ENCODE measurements at places on chromosomes 5 and 9.

DNA sequence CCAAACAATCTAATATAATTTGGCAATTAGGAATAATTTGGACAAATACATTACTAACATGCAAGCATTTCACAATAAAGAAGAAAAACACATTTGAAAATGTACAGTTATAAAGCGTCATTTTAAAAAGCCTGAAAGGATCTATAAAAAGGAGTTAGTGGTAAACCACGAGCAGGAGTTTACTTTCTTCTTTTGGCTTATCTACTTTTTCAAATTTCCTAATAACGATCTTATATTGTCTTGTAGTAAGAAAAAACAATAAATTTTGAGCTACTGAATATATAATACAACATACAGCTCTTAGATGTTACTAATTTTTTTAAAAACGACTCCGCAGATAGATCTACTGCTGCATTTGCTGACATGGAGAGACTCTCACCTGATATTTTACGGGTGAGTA lies 79.9 kb downstream of the SMIM23 start:
- no peaks in the 10 kb centered on the region for H3K27me3 ChIP-seq
- peaks cover 6% of the 10 kb centered on the region for H3K4me1 ChIP-seq
- no peak overlapping the region for H3K4me3 ChIP-seq
- H3K27ac ChIP-seq, result no peak overlapping the region
- no peak for DNase-seq

DNA sequence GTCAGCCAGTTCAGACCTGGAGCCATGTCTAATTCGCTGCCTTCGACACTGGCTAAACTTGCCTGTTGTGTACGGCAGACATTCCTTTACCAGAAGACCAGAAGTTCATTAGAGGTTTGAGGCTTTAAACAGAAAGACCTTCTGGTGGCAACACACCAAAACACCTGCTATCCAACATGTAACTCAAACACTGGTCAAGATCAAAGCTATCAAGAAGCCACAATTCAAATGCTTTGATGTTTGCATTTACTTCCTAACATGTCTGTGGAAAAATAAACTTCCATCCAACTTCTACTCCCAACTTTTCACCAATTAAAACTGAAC lies 91.0 kb upstream of the RETREG1 start:
- no peaks in the 10 kb centered on the region for H3K36me3 ChIP-seq
- no peaks in the 10 kb centered on the region for H3K27me3 ChIP-seq
- no peak for DNase-seq
- H3K4me1 ChIP-seq, result no peaks in the 10 kb centered on the region
- H3K4me3 ChIP-seq, result no peak overlapping the region

DNA sequence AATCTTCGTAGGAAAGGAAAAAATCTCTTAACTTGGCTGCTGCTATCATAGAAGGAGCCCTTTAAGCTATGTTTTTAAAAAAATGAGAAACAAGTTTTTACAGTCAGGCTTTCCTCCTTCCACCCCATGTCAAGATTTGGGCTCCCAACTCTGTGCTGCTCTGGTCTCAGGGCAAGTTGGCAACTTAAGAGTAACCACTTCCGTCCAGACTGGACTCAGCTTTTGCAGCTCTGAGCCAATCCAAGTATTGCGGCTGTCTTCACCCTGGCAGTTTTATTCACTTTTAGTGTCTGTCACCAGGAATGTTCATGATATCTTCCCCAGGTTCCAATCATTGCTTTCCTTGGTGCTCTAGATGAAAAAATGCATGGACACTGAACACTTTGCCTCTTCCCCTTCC lies 115.9 kb upstream of the GAS1 start:
- H3K27me3 ChIP-seq, result peaks cover 19% of the 10 kb centered on the region
- no peak overlapping the region for H3K4me3 ChIP-seq
- no peak overlapping the region for H3K27ac ChIP-seq
- no peak for DNase-seq
- no peaks in the 10 kb centered on the region for H3K36me3 ChIP-seq
- H3K4me1 ChIP-seq, result no peaks in the 10 kb centered on the region

GRCh38 chr5:109703829-109704228 lies 14.1 kb downstream of the MAN2A1 start:
- peaks cover 78% of the 10 kb centered on the region for H3K4me1 ChIP-seq
- no peak overlapping the region for H3K27ac ChIP-seq
- H3K4me3 ChIP-seq, result no peak overlapping the region
- H3K36me3 ChIP-seq, result peaks cover 37% of the 10 kb centered on the region
- DNase-seq, result no peak

DNA sequence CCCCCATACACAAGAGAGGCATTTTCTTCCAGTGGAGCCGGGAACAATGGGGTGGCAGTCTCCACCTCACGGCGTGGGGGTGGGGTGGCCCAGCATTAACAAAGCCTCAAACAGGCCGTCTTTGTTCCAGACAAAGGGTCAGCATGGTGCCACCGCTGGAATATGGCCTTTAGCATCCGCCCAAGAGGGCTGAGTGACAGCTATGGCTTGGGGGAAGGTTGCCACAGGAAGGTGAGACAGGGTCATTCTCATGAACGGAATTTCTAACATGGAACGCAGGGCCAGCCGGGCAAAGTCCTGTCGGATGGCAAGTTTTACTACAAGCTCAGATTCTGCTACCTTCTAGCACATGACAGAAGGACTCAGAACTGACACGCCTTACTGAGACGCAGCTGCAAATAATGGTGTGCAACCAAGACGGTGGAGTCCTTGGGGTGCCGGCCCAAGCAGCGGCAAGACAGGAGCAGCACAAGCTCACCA lies 64.0 kb downstream of the OTULIN start:
- H3K27ac ChIP-seq, result no peak overlapping the region
- H3K27me3 ChIP-seq, result no peaks in the 10 kb centered on the region
- peaks cover 5% of the 10 kb centered on the region for H3K4me1 ChIP-seq
- H3K36me3 ChIP-seq, result peaks cover 27% of the 10 kb centered on the region
- H3K4me3 ChIP-seq, result no peak overlapping the region

DNA sequence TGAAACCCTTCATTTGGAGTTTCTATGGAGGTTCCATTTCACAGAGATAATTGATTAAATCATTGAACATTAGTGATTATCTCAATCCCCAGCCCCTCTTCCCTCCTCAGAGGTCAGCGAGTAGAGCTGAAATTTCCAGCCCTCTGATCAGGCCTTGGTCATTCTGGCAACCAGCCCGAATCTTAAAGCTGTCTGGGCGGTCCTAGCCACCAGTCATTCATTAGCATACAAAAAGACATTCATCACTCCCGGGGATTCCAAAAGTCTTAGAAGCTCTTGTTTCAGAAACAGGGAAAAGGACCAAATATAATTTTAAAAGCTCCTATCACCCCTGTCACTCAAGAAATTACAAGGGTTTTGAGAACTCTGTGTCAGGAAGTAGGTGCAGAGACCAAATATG lies 41.3 kb downstream of the ZNF474 start:
- peaks cover 2% of the 10 kb centered on the region for H3K27me3 ChIP-seq
- no peak overlapping the region for H3K4me3 ChIP-seq
- DNase-seq, result no peak
- H3K4me1 ChIP-seq, result no peaks in the 10 kb centered on the region
- H3K36me3 ChIP-seq, result no peaks in the 10 kb centered on the region

- H3K27ac ChIP-seq, result no peak overlapping the region
- no peak overlapping the region for H3K4me3 ChIP-seq
- H3K36me3 ChIP-seq, result no peaks in the 10 kb centered on the region
- DNase-seq, result no peak
These were observed 859 bp upstream of the GRIA1 start for GRCh38 chr5:153489611-153490010.

DNA sequence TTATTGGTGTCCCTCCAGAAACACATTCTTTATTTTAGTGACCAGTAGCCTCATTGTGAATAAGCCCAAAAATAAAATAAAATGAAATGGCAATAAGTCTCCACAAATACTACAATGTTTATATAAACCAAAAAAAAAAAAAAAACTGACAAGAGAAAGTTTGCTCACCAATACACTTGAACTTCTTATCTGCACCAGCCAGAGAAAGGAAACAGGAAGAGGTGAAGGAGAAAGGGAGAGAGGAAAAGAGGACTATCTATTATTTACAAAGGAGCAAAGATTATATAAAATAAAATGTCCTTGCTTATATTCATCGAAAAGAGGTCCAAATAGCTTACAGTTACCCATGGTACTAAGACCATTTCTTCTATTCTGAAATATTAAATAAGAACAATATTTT lies 176.4 kb upstream of the CCNG1 start:
- no peak for DNase-seq
- no peaks in the 10 kb centered on the region for H3K27me3 ChIP-seq
- no peak overlapping the region for H3K4me3 ChIP-seq
- H3K27ac ChIP-seq, result no peak overlapping the region
- no peaks in the 10 kb centered on the region for H3K36me3 ChIP-seq

DNA sequence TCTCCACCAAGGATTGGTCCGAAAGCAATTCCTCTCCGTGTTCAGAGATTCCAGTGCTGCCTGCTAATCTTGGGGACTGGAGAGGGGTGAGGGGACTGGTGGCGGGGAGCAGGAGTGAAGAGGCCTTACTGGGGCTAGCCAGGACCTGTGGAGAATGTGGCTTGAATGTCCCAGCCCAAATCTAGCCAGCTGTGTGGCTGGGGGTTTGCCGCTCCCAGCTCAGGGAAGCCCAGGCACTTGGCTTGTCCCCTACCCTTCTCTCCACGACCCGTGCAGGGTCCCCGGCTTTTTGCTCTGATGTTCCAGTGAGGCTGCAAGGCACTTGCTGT lies 2.4 kb downstream of the N4BP3 start:
- peaks cover 51% of the 10 kb centered on the region for H3K4me1 ChIP-seq
- H3K36me3 ChIP-seq, result no peaks in the 10 kb centered on the region
- no peak for DNase-seq
- peak overlapping the region; percentile 93 for H3K4me3 ChIP-seq
- H3K27me3 ChIP-seq, result peaks cover 9% of the 10 kb centered on the region

Measured in activated naive CD8-positive, alpha-beta T cell treated with anti-CD3 and anti-CD28 coated beads, Interleukin-2, amount 50 U/mL, for 24 hours (primary cell).